ENCODE measurements at places on chromosomes 6 and 20.

DNA sequence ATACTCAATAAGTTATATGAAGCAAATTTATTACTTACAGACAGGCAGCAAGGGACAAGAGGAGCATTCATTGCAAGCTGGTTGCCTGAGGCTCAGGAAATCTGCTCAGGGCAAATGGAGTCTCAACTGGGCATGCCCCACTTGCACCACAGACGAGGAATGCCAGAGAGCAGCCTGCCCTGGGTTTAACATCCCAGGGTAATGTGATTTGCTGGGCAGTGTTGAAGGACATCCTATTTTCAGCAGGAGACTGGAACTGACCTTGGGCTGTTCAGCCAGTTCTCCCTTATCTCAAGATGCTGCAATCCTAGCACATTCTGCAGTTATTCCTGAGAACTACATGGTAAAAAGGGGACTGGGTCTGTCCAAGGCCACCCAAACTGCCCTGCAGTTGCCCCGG, 3.8 kb upstream of the ENTPD6 start:
- no peak for DNase-seq

DNA sequence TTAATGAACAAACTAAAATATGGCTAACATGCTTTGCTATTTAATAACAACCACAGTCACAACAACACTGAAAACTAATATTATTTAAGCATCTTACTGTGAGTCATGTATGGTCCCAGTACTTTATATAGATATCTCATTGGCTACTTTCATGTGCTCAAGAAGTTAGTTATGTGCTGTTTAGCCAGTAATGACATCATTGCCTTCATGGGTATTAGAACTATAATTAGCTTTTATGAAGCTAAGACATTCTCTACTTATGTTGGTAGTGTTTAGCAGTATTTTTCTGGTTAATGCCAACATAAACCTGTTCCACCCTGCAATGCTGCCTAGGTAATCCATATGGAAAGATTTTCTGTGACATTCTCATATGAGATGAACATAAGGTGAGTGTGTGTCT, 56.1 kb downstream of the ADGRG6 start:
- DNase-seq = no peak

- DNase-seq = peak; percentile 70
Measured at GRCh38 chr20:13221673-13222318, 722 bp downstream of the ISM1 start.

DNA sequence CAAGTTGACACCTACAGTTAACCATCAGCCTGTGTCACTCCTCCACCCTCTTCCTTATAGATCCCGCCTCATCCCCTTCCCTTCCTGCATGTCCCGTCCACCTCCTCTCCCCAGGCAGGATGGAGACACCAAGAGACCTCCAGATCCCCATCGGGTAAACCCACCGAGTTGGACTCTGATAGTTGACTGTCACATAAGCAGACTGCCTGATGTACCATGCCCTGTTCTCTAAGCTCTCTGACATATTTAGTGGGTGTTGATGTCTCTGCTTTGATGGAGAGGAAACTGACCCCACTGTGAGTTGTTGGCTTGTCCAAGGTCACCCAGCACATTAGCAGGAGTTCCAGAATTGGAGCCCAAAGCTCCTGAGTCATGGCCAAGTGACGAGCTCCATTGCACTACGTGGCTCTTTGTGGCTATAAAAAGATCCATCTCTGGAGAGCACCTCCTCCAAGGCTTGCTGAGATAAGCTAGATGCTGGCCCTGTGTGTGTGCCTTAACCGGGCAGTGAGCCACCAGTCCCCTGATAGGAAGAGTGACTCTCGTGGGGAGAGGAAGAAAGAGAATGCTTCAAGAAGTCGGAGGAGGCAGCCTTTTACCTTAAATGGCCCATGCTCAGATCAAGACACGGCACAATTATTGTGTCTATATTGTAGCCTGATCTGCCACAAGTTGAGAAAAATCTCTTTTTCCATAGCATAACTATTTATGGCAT, 236.0 kb upstream of the ECI2 start:
- peak; percentile 75 for DNase-seq

DNA sequence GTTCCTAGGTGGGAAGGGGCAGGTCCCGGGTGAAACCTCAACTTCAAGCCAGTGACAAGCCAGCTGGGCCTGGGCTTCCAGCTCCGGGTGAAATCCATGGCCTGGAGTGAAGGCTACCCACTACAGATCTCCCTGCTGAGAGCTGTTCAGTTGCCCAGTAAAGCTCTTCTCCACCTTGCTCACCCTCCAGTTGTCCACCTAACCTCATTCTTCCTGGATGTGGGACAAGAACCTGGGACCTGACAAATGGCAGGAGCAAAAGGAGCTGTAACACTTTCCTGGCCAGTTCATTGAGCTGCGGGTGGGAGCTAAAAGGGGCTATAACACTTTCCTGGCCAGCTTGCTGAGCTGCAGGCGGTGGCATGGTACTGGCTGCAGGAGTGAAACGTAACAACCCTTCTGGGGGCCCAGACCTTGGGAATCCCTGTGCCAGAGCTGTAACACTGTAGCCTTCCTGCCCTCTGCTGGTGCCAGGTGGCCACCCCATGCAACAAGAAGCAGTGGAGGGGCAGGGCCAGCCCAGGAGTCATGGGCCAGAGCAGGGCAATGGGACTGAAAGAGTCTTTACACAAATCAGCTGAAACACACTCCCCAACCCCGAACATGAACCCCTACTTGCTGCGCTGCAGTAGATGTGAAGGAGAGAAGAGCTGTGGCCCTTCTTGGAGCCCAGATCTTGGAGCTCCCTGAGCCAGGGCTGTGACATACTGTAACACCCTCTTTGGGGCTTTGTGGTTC, 3.6 kb upstream of the HINT3 start:
- peak; percentile 53 for DNase-seq

GRCh38 chr20:17849901-17850683, 118.5 kb downstream of the SNX5 start:
- DNase-seq = peak; percentile 88

DNA sequence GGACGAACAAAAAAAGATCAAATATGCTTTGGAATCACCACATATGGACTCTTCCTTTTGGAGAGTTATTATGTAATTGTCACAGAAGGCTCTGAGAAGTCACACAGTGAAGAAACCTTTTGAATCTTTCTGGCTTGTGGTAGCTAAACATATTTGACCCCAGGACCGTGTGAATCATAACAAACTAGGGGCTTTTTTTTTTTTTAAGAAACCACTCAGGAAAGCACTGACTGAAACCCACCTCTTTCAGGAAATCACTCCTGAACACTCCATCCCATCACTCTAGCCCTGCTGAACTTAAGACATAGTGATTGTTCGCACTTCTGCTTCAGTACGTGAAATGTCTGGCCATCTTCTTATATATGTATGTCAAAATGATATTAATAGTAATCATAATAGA, 495.9 kb upstream of the ARID1B start:
- DNase-seq = no peak

- peak; percentile 56 for DNase-seq
Measured at GRCh38 chr6:107689951-107690642, 134.0 kb downstream of the SCML4 start.

All from fibroblast of skin of scalp (primary cell).